Dorsolateral prefrontal cortex (tissue), 122 donors: ENCODE measurements at places on chromosomes 4 and X.

DNA sequence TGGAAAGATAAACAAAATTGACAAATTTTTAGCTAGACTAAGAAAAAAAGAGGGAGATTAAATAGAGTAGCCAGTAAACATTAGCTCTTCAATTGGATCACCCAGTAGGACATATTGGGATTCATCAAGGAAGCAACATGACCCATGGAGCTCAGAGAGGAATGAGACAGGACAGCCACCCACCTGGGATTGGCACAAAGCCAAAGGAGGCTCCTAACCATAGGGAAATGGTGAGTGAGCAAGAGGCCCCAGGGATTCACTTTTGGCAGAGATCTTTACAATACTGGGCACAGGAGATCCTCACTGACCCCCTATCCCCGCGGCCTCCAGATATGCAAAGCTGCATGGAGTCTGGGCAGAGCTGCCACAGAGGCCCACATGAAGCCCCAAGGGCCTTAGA, 34.8 kb upstream of the CXCL6 start:
- no peak for DNase-seq

- DNase-seq: no peak
Measured at GRCh38 chrX:13078739-13079444, 34.5 kb upstream of the FAM9C start.

DNA sequence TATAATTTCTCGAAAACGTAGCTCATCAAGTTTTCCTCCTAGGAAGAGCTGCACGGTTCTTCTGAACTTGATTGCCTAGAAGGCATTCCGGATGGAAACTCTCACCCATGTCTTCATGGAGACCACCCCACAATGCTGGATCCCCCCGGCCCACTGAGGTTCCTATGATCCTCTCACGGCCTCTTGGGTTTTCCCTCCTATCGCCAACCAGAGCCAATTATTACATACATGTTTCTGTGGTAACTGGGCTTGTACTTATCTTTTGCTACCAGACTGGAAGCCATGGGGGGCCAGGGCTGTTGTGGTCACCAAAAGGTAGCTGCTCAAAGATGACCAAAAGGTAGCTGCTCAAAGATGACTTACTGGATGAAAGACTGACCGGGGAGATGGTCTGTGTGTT, 131.5 kb downstream of the AFAP1 start:
- DNase-seq: no peak

GRCh38 chr4:6502747-6503465, 30.5 kb upstream of the PPP2R2C start:
- no peak for DNase-seq

DNA sequence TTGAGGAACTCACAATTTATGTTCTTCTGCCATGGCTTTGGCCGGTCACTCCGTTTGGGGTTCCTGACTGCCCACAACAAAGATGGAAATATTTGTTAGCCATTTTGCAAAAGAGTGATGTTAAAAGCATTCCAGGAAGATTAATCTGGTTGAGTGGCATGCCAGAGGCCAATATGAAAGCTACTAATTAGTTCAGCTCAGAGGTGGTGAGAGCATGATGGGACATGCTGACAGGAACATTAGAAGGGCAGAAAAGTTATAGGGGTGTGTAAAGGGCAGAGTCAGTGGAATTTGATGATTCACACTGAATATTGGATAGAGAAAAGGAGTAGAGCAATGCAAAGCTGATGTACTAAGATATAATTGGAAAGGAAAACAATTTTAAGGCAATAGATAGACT, 94.4 kb downstream of the TLL1 start:
- DNase-seq: no peak

GRCh38 chr4:70931347-70931746, 29.2 kb downstream of the MOB1B start:
- no peak for DNase-seq

- DNase-seq: no peak
Measured at GRCh38 chr4:180106122-180106521, 2137.1 kb upstream of the TENM3 start.

DNA sequence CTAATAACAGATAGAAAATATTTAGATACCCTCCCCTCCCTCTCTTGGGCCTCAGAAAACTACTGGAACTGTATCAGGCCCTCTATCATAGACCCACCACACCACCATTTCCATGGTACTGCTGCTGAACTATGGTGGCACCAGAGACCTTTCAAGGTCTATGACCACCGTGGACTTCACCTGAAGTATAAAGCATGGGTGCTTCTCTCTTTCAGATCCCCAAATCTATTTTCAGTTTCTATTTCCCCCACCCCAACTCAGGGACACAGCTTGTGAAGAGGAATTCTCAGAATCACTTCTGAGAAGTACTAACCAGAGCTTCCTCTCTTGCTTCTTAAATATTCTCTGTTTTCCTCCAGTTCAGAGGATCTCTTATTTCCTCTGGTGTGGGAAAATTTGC, 840.8 kb upstream of the HTR2C start:
- DNase-seq: no peak

DNA sequence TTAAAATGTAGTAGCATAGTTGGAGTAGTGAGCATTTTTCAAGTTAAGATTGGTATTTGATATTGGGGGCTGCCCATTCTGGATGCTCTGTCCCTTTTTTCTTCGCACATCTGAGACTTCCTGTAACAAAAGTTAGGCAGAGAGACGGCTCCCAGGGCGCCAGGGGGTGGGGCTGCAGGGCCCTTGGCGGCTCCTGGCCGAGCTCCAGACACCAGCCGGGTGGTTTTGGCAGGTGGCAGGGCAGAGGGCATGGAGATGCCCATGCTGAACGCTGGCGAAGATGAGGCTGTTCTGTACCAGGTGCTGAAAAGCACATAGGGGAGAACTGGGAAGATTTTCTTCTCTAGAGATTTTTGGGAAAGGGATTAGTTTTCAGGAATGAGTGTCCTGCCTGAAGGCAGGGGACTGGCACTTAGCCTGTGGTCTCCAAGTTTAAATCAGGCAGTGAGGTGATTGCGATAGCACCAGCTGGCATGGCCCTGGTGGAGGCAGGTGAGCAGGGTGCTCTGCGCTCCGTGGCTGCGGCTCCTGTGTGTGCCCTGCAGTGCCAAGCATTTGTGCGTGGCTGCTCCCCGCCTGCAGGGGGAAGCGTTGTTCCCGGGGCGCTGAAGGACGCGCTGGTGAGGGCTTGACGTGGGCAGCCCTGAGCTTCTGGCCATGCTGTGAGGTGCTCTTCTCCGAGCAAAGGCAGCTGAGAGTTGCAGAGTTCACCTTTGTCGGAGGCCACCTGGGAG, 23.6 kb upstream of the HGFAC start:
- DNase-seq: no peak

DNA sequence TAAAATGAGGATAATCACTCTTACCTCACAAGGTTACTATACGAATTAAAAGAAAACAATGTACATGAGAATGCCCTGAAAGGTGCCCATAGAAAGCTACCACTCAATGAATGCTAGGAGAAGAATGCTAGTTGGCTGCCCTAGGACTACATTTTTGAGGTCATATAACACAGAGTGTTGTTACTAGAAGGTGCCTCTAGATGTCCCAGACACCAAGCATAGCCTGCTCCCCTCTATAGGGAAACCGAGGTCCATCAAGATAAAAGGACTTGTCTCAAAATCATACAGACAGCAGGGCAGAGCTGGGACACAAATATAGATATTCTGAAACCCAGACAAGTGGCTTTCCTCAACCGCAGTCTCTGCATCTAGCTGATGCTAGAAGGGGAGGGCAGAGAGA, 147.0 kb upstream of the ARHGEF9 start:
- DNase-seq: no peak

- DNase-seq: no peak
Measured at GRCh38 chr4:79408063-79408462, at the start of gene GK2. GK2 (minus strand) TSS chr4:79408228; CDS start chr4:79408200, 28 bp downstream.

DNA sequence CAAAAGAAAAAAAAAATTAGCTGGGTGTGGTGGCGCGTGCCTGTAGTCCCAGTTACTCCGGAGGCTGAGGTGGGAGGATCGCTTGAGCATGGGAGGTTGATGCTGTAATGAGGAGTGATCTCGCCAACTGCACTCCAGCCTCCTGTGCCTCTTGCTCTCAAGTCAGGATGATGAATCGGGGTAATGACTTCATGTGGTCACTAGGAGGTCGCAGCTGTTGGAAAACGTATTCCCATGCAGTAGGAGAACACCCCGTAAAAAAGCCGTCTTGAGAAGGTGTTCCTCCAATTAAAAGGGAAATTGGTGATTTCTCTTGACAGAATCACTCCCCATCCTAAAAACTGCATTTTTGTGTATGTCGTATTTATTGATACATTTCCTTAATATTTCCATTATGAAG, 2.2 kb downstream of the CCNB3 start:
- no peak for DNase-seq

GRCh38 chr4:182717788-182718583, 199.2 kb downstream of the DCTD start:
- DNase-seq: no peak
